GM18507 (cell line): ENCODE measurements at places on chromosomes 7 and 10.

GRCh38 chr7:1193593-1194424 lies 33.8 kb upstream of the ZFAND2A start:
- no peak for DNase-seq

GRCh38 chr10:124250506-124250905 lies 157.1 kb upstream of the CHST15 start:
- DNase-seq: no peak

- no peak for DNase-seq
Measured at GRCh38 chr10:95201736-95202135, 7.7 kb downstream of the ACSM6 start.

DNA sequence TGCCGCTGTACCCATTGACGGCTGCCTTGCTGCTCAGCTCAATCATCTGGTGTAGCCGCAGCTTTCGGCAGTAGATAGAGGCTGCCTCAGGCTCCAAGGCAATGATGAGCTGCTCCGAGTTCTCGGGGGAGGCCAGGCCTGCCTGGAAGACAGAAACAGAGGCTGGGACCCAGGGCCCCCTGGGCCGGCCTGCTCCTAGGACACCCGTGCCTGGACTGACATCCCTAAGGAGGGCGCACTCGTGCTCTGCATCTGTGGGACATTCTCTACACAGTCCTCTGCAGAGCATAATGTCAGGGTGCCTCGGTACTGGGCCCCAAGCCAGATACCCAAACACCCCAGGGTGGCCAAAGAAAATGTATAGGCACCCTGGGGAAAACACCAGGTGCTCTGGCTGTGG lies 58.5 kb downstream of the HSPA12A start:
- no peak for DNase-seq

DNA sequence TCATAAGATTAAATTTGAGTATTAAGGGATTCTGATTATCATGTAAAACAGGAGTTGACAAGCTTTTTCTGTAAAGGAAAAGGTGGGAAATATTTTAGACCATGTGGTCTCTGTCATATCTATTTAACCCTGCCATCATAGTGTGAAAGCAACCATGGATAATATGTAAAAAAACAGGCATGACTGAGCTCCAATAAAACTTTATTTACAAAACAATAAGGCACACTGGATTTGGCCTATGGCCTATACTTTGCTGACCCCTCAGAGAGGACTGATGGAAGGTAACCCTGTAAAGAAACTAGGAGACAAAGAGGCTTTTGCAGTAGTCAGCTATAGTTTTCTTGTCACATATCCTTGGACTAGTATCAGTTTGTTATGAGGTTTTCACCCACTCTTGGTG lies 130.5 kb upstream of the CDK13 start:
- DNase-seq: no peak

DNA sequence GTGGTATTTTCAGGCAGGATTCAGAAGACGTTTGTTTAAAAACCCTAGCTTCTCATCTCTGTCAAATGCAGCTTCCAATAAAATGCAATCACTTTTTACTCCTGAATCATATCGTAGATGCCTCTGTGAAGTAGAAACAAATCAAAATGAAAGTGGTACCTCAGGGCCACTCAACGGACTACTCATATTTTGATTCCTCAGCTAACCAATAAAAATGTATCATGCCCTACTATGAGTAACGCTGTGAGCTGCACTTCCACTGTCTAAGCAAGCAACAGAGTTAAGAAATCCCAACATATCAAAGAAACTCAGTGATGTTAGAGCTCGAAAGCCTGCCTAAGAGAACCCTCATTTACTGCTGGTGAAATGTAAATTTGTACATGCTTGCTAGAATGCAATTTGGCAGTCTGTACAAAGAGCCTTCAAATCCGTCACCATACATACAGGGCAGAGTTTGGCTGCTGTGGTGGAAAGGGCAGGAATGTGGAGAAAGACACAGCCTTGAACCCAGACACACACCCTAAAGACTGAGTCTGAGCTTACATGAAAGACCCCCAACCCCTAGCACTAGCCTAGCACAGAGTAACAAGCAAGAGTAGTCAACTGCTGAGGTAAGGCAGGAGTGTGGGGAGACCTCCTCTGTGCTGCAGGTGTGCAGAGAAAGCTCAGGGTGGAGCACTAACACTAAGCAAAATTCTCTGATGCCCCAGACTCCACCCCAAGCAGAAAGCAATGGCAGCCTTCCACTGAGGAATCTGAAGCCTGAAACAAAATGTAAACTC lies 151.5 kb downstream of the ANK3 start:
- peak; percentile 8 for DNase-seq

GRCh38 chr7:139991269-139991666 lies 71.5 kb downstream of the PARP12 start:
- DNase-seq: no peak

- no peak for DNase-seq
Measured at GRCh38 chr10:124332426-124332825, 86.3 kb downstream of the OAT start.

- DNase-seq: no peak
Measured at GRCh38 chr10:4847561-4848355, 21.8 kb downstream of the AKR1E2 start.

DNA sequence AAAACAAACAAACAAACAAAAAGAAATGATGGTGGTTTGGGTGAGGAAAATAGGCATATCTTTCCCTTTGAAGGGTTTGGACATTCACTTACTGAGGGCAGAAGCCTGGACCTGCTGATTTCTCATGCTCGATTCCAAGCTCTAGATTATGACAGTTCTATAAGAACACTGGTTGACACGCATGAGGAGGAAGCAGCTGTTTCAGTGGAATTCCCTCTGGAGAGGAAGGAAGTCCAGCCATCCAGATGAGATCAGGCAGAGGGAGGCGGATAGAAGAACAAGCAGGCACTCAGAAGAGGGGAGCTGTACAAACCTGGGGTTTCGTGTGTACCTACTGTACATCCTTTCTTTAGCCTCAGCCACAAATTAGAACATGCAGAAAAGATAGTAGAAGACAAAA lies 691.9 kb downstream of the INHBA start:
- no peak for DNase-seq

- DNase-seq: peak; percentile 55
Measured at GRCh38 chr10:71569775-71570588, 149.6 kb downstream of the C10orf105 start.

GRCh38 chr7:121360564-121360963 lies 31.8 kb downstream of the WNT16 start:
- no peak for DNase-seq

- no peak for DNase-seq
Measured at GRCh38 chr7:106031300-106032035, 68.4 kb downstream of the CDHR3 start.

DNA sequence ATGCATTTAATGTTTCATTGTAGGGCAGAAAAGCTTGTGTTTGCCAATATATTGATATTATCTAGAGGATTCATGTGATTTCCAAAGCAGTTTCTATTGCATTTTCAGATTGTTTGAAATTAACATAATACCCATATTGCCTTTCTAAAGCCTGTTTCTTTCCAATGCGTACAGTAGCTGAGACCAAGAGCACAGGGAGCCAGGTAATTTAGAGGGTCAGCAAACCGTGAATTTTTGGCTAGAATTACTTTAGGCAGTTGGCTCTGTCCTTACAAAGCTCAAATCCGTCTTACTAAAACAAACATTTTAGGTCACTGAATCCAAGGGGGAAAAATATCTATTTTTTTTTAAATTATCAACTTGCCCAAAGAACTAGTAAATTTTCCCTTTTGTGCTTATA lies 604.9 kb upstream of the ADARB2 start:
- DNase-seq: no peak

DNA sequence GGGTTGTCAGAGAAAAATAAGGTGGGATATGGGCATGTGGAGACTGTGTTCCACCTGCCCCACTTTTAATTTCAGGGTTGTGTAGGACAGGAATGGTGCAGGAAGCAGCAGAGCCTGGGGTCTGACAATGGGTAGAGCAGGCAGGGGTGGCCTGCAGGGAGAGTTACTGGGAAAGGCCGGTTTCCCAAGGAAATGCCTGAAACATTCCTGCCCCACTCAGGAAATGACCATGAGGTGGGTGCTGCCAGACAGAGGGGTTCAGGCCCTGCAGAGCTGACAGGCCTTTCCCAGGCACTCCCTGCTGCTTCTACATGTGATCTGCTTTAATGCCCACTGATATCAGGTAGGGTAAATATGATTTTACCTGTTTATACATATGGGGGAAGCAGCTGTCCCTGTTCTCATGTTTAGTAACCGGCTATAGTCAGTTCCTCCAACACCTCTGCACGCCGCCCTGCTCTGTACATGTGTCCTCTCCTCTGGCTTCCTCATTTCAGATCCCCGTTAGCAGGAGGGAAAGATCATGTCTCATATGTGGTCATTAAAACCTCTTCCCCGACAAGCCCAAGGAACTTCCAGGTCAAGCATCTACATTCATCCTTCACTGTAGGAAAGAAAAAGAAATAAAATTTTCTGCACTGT lies 118.6 kb upstream of the PRSS58 start:
- no peak for DNase-seq

DNA sequence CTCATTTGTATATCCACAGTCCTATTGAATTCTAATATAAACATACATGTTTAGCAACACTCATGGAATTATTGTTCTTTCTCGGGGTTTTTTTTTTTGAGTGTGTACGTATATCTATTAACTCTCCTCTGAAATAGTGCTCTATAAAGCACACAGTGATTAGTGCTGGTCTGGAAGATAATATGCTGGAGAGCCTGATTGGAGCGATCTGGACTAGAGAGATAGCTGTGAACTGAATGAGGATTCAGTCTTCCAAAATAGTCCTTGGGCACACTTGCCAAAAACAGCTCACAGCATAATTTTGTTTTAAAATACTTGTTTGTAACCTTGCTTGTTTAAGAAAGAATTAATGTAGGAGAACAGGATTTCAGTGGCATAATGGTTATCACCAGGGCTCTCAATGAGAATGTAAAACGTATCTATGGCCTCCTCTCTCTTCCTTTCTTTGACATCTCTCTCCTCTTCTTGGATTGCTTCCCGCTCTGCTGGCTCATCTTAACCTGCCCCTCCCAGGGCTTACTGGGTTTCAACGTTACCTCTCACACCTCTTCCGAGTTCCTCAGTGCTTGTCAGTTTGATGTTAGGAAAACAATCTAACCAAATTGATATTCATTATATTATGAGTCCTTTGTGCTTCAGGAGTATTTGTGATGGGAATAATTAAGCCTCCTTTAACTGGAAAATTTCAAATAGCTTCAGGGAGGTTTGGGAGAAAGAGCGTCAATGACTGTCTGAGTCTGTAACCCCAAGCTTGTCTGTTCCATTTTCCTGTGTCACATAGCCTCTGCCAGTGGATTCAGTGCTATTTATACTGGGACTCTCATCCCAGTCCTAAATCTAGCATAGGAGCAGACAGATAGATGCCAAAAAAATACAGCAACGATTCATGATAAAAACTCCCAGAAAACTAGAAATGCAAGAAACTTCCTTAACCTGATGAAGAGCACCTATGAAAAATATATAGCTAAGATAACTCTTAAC lies 16.2 kb upstream of the AGK start:
- DNase-seq: no peak

- DNase-seq: no peak
Measured at GRCh38 chr10:16724509-16724908, 92.7 kb downstream of the RSU1 start.

DNA sequence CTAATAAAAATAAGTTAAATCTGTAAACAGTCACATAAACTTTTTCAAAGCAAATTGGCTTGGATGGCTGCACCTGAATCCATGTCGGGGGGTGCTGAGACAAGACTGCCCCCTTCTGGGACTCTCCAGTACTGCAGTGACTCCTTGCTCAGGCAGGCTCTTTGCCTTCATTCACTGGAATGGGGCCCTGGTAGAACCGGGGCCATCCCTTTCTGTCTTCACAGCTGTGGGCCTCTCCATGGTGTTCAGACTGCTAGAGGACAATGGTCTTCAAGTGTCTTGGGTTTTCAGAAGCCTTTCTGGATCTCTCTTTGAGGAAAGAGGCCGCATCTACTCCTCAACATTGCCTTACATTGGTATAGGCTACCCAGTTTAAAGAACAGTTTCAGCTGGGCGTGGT lies 16.1 kb upstream of the IMPDH1 start:
- DNase-seq: no peak

- no peak for DNase-seq
Measured at GRCh38 chr7:51308265-51308664, 8.3 kb downstream of the COBL start.

- DNase-seq: no peak
Measured at GRCh38 chr7:108247614-108248013, 117.5 kb upstream of the LAMB4 start.

GRCh38 chr10:22468570-22469320 lies 123.4 kb downstream of the SPAG6 start:
- no peak for DNase-seq

DNA sequence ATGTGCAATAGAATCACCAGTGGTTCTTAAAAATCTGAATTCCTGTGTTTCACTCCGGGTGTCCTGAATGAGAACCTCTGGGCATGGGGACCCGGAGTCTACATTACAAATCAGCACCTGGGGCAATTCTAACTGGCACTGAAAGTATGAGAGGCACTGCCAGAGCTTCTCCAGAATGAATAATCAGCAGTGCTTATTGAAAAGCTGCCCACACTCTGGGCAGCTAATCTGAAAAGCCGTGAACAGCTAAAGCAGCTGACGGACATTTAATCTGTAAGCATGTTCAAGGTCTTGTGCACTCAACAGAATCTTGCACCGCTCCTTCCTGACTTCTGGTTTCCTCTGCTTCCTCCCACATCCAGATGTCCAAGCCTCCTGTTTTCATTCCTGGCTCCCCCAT lies 113.3 kb upstream of the KIF5B start:
- DNase-seq: no peak

DNA sequence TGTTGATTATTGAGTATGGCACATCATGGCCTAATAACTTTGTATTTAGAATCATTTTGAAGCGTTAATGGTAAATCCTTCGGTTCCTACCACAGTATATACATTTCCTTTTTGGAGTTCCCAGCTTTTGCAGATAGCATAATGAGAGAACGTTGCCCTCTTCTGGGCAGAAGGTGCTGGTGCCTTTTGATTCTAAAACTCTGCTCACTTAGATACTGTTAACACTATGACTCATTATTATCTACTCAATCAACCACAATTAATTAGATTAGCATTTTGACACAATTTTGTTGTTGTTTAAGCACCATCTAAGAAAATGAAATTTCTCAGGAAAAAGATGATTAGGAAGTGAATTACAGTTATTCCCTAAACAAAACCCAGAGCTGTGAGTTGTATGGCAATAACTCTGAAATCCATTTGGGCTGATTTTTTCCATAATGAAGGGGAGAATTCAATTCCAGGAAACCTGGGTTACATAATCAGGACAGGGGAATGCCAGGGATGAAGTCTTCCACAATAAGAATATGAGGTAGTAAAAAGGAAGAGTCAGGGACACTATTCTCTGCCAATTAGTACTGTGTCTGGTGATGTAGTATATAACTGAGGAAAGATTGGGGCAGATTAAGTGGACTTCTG lies 11.5 kb upstream of the DLD start:
- DNase-seq: no peak

- no peak for DNase-seq
Measured at GRCh38 chr7:155810770-155811559, 1.3 kb downstream of the SHH start.

GRCh38 chr7:64892116-64892515 lies 11.0 kb upstream of the ZNF273 start:
- no peak for DNase-seq

GRCh38 chr7:137772316-137772715 lies 74.5 kb downstream of the DGKI start:
- DNase-seq: no peak

GRCh38 chr10:110456046-110456445 lies 41.7 kb upstream of the DUSP5 start:
- no peak for DNase-seq
